ENCODE measurements at places on chromosomes 6 and 20.

DNA sequence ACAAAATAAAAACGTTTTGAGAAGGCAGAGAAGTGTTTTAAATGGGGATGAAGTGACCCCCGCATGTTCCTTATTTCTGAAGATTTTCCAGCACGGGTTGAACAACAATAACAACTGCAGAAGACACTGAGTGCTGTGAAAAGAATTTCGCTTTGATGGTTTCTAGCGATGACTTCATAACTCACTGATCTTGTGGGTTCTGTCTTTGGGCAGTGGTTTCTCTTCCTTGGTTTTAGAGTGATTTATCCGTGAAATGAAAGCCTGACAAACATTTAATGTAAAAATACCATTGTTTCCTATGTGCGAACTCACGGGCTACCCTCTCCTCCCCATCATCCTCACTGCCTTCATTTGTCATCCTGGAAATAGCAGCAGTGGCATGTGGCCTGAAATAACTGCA, 793.9 kb downstream of the QKI start:
- no peak for DNase-seq

GRCh38 chr6:157188213-157188612, 135.1 kb downstream of the TMEM242 start:
- no peak for DNase-seq

- no peak for DNase-seq
Observed at GRCh38 chr6:149476789-149477455, 7.9 kb downstream of the ZC3H12D start.

DNA sequence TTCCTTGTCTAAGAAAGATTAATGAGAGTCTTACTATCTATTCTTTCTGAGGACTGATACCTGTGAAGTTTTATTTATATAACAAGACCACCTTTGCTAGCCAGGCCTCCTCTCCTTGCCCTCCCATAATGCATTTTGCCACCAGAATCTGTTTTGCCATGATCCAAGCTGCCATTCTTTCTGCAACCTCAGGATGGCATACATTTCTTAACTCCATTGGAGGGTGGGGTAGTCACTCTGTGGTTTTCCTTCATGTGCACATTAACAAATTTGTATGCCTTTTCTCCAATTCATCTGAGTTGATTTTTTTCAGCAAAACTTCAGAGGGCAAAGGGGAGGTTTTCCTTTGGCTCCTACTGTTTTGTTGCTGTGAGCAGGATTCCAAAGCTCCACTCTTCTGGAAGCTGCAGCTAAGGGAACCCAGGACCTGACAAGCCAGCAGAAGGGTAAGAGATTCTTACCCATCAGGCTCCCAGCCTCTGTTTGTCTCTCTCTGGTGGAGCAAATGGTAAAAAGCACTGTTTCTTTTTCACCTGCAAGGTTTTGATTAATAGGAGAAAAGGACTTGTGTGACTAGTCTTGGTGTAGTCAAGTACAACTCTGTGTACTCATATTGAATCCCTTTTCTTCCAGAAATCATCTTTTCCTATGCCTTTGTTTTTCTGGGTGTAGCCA, 26.2 kb upstream of the ENPP4 start:
- DNase-seq, result peak; percentile 16

Measured in kidney glomerular epithelial cell (primary cell).